ENCODE measurements at places on chromosomes 5 and 9.

DNA sequence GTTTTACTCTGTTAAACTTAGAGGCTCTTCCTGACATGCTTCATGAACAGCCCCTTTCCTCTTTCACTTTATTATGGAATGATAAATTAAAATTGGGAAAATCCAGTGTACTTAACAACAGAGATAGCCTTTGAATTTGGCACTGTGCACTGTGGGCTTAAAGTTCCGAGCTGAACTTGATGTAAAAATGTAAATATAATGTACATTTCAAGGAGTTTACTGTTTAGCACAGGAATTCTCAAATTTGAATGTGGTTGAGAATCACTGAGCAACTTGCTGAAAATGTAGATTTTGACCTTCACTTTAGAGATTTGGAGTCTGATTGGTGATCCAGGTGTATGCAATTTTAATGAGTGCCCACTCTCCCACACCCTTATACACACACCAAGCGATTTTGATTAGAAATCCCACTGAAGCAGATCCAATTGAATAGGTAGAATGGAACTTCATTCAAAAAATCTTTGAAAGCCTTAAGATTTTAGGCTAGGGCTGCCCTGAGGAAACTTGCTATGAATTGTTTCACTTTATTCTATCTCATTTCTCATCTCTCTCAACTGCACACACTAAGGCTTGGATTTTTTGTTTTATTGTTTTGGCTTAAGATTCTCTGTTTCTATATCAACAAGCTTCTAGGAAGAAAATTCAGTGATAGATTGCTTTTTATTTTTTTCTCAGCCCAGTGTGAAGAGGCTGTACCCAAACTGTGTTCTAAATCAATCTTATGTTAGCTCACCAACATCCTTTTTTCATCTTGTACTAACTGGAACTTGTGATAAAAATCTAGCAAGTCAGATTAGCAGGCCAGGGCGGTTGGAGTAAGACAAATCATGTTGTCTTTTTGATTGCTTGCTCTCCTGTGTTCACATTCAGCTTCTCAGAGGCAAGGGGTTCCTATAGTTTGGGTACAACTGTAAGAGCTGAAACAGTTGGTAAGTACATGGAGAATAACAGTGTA is 22.9 kb downstream of the NUDT12 start:
- no peak for DNase-seq

DNA sequence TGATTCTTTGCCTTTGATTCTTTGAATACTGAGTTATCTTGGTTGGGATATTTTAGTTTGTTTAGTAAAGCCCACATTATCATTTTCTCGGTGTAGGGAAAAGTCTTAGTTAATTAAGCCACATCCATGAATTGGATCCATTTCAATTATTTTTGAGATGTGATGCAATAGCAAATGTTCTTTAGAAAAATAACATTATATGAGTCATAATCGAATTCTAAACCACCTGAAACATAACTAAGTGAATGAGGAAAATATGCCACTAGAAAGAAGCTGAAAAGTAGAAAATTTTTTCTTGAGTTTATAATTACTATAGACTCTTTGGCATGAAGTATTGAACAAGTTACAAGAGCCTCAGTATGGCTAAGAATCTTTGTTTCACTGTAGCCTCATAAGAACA is 17.5 kb upstream of the CCDC192 start:
- no peak for DNase-seq

- DNase-seq = no peak
Observed at GRCh38 chr5:173535976-173536639, 80.3 kb downstream of the BOD1 start.

- DNase-seq = no peak
Observed at GRCh38 chr9:34520505-34521385, 2.0 kb downstream of the ENHO start.

DNA sequence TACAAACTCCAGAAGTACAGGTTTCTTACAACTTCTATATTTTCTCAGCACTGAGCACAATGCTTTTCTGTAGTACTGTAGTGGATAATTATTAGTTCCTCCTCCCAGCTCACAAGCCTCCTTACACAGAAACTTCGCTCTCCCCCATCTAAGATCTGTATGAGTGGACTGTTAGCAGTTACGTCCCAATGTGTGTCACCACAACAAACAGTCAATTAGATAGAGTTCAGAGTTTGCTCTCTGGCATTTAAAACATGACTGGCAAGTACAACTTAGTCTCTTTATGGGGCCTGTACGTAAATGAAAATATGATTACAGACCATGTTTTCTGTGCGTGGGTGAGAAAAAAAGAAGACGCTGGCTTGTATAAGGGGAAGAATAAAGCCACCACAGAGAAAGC is 631.4 kb upstream of the DMAC1 start:
- no peak for DNase-seq

DNA sequence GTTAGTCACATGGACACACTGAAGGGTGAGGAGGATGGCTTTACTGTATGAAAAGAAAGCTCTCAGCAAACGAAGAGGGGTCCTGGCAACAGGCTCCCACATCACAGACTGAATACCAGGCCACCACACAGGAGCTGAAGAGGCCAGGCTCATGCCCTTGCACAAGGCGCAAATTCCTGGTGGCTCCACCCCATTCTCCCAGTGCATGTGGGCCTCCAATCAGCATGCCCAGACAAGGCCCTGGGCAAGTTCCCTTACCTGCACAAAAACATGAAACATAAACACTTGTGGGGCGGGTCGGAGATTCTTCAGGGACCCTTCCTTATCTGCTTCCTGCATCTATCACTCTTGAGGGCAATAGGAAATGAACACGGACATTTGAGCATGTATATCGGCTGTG is 935.8 kb upstream of the EDIL3 start:
- DNase-seq = no peak

- DNase-seq = no peak
Observed at GRCh38 chr5:135455876-135456237, 3.7 kb upstream of the TIFAB start.

DNA sequence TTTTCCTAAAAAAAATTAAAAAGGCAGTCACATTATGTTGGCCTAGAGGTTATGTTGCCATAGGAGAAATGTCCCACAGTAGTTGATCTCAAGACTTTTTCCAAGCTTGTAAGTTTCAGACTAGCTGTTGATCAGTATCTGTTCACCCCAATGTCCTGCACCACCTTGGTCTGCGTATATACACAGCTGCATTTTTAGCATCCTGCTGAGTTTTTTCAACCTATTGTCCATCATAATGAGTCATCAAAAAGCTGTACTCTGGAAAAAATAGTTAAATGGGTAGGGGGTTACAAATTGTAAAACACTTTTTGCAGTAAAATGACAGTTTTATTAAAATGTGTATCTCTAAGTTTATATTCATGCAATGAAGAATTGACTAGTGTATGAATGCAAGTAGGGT is 53.2 kb upstream of the TMEM171 start:
- DNase-seq = no peak

DNA sequence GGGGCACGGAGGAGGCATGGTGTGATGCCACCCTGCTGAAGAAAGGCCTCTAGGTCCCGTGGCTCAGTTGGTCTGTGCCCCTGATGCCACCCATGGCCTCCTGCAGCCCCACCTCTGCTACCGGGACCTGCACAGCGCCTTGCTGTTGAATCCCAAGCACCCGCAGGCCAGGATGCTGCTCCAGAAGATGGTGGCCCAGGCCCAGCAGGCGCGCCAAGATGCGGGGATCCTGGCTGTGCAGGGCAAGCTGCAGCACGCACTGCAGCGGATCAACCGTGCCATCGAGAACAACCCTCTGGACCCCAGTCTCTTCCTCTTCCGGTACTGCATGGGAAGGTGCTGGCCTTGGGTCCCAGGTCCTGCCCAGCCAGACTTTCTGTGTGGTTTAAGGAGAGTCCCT is 7.1 kb downstream of the TTC16 start:
- DNase-seq = no peak

DNA sequence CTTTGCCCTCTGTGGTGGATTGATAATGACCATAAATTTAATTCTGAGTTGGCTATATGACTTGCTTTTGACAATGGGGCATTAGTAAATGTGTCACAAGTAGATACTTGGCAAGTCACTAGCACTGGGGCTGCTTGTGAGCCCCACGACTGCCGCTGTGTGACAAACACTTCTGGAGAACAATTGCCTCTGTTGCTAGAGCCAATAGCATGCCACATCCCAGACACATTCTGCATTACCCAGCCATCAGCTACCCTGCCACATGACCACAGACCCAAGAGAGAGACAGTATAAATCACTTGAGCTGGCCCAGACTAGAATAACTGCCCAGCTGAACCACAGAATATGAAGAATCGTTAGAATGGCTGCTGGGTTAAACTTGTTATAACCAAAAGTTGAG is 753.2 kb upstream of the DMAC1 start:
- DNase-seq = no peak

DNA sequence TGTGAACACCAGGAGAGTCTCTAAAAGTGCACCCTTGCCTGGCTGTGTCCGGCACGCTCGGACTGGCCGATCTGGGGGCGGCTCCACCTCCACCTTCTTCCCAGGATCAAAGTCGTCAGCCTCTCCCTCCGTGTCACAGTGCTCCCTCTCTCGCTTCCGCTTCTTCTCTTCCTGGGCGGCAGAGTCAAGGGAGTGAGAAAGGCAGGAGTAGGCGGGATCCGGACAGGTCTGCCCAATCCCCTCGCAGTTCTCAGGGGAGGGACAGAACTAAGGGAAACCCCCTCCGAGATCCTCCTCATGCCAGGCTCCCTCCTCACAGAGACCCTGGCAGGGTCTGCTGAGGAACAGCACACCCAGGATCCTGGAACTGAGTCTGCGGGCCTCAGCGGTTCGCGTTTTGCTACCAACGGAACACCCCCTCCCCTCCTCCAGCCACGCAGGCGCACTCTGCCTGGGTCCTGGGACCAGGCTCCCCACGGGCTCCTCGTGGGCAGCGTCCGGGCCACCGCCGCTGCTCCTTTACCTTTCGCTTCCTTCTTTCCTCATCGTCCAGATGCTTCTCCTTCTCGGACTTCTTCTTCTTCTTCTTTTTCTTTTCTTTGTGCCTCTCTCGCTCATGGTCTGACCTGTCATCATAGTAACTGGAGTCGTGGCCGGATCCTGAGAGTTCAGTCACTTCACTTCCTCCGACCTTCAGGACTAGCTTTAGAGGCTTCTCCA is 1.3 kb downstream of the BRD9 start:
- DNase-seq = peak; percentile 71

GRCh38 chr5:7852542-7852941 is 1.6 kb upstream of the CFAP90 start:
- no peak for DNase-seq

DNA sequence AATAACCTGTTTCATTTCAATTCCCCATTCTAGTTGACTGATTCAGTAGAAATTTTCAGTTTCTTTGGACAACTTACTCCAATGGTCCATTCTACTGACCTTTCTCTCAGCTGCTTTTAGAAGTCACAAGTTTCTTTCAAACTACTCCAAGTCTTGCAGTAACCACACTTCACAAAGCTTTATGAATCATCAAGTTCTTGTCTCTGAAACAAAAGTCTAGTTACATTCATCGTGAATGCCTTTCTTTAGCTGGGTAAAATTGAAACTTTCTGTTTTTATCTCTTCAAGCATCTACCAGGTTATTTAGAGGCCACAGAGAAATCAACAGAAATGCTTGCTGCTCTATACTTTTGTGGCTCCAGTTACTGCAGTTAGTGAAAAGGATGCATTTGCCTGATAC is 405.4 kb downstream of the TMEM232 start:
- no peak for DNase-seq

- DNase-seq = no peak
Observed at GRCh38 chr5:169164481-169164925, 136.4 kb downstream of the SLIT3 start.

DNA sequence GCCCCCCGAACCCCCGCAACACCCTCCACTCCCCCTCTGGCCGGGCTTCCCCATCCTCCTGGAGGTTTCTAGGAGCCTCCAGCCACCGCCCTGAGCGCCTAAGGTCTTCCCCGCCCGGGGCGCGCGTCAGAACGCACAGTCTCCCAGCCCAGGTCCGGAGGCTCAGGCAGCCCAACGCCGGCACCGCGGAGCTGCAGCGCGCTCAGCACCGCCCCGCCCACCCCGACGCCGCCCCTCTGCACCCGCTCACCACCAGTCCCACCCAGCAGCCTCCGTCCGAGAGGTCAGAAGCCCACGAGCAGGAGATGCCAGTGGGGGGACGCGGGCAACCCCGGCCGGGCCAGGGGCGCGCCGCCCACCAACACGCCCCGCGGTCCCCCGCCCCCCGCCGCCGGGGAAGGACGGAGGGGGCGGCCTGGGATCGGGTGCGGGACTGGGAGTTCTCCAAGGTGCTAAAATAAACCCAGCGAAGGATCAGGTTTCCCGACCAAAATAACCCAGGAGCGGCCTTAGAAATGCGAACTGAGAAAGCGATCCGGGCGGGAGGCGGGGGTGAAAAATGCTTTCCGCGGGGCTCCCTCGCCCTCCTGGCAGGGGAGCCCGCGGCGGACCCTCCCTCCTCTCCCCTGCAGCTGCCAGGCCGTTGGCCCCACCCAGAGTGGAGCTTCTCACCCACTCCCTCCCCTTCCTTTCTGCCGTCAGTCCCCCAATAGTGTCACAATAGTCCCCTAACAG is 6.5 kb upstream of the FAM78A start:
- no peak for DNase-seq

- DNase-seq = no peak
Observed at GRCh38 chr9:5895782-5896181, 5.1 kb downstream of the MLANA start.

DNA sequence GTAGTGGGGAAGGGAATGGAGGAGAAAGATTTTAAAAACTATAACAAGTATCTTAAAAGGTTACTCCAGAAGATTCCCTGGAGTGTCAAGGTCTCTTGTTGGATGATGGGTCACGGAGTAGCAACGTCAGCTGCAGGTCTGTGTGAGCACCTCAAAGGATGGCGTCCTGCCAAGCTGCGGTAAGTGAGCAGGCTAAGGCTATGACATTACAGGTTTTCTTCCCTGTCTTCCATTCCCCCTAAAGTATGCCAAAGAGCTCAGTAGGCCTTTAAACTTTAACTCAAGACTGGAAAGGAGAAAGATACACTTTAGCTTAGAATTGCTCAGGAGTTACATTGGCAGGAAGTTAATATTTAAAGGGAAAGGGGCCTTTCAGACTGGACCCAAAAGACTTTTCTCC is 17.5 kb downstream of the SPOCK1 start:
- no peak for DNase-seq

GRCh38 chr5:74822288-74822687 is 43.9 kb downstream of the FAM169A start:
- no peak for DNase-seq

GRCh38 chr9:6412487-6413364 is at the start of gene UHRF2:
UHRF2 (plus strand) TSS chr9:6413199; CDS start chr9:6413491, 292 bp downstream.
- DNase-seq = peak; percentile 71

DNA sequence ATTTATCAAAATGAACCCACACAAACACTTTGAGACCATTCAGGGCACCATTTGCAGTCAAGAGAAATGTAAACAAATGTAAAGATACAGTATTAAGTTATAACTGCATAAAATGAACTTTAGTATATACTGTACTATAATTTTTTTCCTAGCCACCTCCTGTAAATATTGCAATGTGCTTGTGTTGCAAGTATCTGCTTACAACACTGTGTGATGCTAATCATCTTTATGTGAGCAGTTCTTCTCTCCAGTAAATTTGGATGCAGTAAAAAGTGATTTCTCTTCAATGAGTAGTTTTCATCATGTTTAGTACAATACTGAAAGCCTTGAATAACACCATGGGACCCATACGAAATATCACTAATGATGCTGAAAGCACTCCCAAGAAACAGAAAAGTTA is 9.4 kb downstream of the G3BP1 start:
- DNase-seq = no peak
